Fibroblast of lung (primary cell): ENCODE measurements at places on chromosomes 12 and 14. TPM values are rescaled to one million over a fixed set of nuclear protein-coding genes. Genes with fewer than 3 reads are reported as not detected.

DNA sequence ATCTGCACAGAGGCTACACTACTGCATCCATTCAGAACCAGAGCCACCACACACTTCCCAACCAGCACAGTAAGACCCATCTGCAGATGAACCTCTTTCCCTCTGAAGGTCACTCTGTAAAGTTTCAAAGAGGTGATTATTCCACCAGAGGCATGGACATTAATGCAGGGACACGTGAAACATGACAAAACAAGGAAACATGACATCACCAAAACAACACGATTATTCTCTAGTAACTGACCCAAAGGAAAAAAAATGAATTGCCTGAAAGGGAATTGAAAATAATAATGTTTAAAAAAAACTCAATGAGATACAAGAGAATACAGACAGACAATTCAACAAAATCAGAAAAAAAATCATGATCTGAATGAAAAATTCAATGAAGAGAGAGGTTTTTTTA, 139.1 kb downstream of the RERGL start:
- no peaks in the 10 kb centered on the region for H3K36me3 ChIP-seq
- no peaks in the 10 kb centered on the region for H3K27me3 ChIP-seq
- no peaks in the 10 kb centered on the region for H3K4me1 ChIP-seq
- no peak for DNase-seq

DNA sequence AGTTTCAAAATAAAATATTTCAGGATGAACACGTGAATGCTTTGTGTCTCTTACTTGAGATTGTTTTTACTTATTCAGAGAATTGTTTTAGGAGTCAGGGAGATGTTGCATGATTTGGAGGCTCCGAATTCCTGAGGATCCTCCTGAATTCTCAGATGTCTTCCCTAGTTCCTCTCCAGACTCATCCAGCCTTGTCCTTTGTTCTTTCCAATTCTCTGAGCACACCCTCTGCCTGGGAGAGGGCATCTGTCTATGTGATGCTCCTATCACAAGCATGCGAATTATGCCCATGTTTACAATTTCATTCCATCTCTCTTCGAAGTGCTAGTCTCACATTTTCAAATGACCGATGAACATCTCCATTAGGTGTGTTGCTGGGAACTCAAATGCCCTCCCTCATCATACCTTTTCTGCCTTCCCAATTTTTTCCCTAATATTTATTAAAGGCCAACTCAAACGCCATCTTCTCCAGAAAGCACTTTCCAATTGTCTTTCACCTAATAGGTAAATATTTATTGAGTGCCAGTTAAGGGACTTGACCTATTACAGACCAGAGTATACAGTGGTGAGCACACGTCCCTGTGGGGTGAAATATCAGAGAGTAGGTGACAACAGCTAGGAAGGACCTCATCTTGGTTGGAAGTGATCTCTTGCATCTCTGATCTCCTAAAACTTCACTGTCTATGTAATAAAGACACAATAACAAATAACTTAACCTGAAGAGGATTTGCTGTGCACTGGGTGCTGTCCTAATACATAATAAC, 64.4 kb downstream of the ARF6 start:
- no peak overlapping the region for H3K4me3 ChIP-seq
- H3K27ac ChIP-seq: no peak overlapping the region
- no peaks in the 10 kb centered on the region for H3K27me3 ChIP-seq
- H3K4me1 ChIP-seq: peaks cover 7% of the 10 kb centered on the region

Gene TMEM132C
- total RNA-seq: under 0.01 TPM in 1 of 2 replicates, not detected in the other

Gene SMOC1
- total RNA-seq: not detected in 2 replicates

Gene HOXC13
- not detected in 2 replicates for total RNA-seq

Gene SYT1
- total RNA-seq: 0.51 and 2.1 TPM in 2 replicates

- H3K27me3 ChIP-seq: no peaks in the 10 kb centered on the region
- H3K27ac ChIP-seq: no peak overlapping the region
- peak; percentile 24 for DNase-seq
- no peaks in the 10 kb centered on the region for H3K4me1 ChIP-seq
- H3K4me3 ChIP-seq: no peak overlapping the region
Observed at GRCh38 chr12:123723011-123723410, 10.9 kb downstream of the ATP6V0A2 start.

DNA sequence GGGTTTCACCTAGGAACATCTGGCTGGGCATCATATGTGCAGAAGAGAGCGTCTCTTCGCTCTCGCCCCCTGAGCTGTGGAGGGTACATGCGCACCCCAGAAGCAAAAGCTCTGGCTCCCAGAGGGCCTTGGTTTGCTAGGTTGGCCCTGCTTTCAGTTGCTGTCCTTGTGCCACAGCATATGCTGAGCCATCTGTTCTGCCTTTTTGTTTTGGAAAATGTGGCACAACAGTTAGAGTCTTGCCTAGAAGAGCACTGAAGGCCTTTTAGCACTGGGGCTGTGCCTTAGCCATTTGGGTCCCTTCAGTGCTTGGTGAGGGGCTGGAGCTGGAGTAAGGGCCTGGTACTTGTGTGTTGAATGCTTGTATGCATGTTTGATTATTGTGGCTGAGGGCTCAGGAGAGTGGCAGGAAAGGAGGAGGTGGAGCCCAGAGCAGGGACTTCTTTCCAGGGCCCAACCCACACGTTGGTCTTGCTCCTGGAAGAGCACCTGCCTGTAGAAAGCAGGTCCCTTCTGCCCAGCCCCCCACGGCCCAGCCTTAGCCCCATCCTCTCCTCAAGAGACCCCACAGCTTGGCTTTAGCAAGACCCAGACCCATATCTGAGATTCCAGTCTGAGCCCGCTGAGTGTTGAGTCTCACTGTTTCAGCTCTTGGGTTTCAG, 113.7 kb downstream of the SLC25A47 start:
- no peaks in the 10 kb centered on the region for H3K4me1 ChIP-seq
- no peak for DNase-seq
- H3K4me3 ChIP-seq: no peak overlapping the region
- H3K36me3 ChIP-seq: no peaks in the 10 kb centered on the region
- H3K27ac ChIP-seq: no peak overlapping the region
- H3K27me3 ChIP-seq: no peaks in the 10 kb centered on the region

GRCh38 chr12:132043216-132043615, 93.5 kb downstream of the EP400 start:
- H3K4me3 ChIP-seq: no peak overlapping the region
- H3K4me1 ChIP-seq: no peaks in the 10 kb centered on the region
- no peaks in the 10 kb centered on the region for H3K27me3 ChIP-seq
- DNase-seq: no peak
- H3K36me3 ChIP-seq: peaks cover 19% of the 10 kb centered on the region
- H3K27ac ChIP-seq: no peak overlapping the region

GRCh38 chr12:58069268-58069963, 128.0 kb downstream of the ATP23 start:
- H3K27ac ChIP-seq: no peak overlapping the region
- no peaks in the 10 kb centered on the region for H3K36me3 ChIP-seq
- no peak overlapping the region for H3K4me3 ChIP-seq
- H3K27me3 ChIP-seq: no peaks in the 10 kb centered on the region

DNA sequence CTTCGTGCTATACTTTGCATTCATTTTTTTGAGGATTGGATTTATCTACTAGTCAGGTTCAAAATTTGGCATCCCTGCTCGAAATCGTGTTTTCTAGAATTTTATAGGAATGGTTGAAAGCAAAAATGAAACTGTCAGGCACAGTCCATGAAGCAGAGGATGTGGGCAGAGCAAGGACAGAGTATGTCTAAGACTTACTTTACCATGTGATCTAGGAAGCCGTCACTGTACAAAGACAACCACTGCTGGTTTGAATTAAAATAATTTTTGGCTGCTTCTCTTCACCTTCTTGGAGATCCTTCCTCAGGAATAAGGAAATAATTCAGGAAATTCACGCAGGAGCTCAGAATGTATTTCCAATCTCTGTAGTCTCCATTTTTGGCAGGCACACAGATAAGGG, 31.6 kb upstream of the SGPP1 start:
- no peaks in the 10 kb centered on the region for H3K27me3 ChIP-seq
- H3K4me1 ChIP-seq: no peaks in the 10 kb centered on the region
- no peaks in the 10 kb centered on the region for H3K36me3 ChIP-seq
- no peak for DNase-seq
- no peak overlapping the region for H3K27ac ChIP-seq

Gene CLEC9A
- total RNA-seq: not detected in 2 replicates

- H3K27me3 ChIP-seq: no peaks in the 10 kb centered on the region
- no peaks in the 10 kb centered on the region for H3K4me1 ChIP-seq
- no peak overlapping the region for H3K27ac ChIP-seq
- no peaks in the 10 kb centered on the region for H3K36me3 ChIP-seq
- DNase-seq: no peak
- H3K4me3 ChIP-seq: no peak overlapping the region
Observed at GRCh38 chr14:68279777-68280233, 460.2 kb downstream of the RAD51B start.
